ENCODE measurements at places on chromosomes 2 and 18.

DNA sequence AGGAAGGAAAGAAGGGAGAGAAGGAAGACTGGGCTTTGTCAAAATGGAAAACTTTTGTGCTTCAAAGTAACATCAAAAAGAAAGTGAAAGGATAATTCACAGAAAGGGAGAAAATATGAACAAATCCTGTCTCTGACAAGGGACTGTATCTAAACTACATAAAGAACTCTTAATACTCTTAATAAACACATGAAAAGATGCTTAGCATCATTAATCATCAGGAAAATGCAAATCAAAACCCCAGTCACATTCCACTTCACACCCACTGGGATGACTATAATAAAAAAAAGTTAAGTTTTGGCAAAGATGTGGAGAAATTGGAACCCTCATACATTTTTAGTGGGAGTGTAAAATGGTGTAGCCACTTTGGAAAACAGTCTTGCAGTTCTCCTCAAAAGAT lies 11.8 kb upstream of the ZFP36L2 start:
- DNase-seq: no peak

DNA sequence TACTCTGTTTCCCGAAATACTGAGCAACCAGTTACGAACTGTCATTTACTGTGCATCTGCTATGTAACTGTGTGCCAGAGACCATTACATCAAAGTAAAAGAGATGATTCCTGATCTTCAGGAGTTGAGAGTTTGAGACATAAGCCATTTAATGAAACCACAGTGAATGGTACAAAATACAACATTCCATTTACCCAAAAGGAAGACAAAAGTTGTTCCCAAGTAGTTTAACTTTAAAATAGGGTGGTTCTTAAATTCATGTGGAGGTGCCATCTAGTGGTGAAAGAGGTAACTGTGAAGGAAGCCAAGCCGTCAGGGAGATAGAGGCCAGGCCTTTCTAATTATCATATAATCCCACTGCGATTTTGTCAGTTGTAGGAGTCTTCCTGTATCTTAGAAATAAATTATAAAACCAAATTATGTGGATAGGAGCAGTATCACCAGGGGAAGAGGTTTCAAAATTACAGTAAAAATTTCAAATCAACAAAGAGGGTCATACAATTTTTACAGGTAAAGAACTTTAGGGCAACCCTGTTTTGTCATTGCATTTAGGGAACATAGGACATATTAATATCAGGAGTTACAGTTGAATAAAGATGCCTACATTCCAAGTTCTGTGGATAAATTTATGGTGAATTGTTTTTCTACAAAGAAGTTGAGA lies 67.7 kb downstream of the EPAS1 start:
- DNase-seq: peak; percentile 21

DNA sequence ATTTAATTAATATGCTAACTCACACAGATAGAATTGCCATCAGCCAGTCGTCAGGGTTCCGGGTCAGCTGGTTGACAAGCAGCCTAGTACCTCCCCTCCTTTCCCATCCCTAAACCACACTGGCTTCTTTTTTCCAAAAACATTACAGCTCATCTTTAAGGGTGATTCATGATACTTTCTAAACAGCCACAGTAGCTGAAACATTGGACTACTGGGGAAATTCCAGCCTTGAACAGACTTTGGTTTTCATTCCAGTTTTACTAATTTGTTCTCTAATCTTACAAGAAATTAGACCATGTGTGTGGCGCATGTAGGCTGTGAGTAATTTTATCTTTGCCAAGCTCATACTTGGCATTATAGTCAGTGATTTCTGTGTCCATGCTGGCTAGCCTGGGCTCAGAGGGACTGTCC lies 110.8 kb downstream of the FMNL2 start:
- DNase-seq: no peak

DNA sequence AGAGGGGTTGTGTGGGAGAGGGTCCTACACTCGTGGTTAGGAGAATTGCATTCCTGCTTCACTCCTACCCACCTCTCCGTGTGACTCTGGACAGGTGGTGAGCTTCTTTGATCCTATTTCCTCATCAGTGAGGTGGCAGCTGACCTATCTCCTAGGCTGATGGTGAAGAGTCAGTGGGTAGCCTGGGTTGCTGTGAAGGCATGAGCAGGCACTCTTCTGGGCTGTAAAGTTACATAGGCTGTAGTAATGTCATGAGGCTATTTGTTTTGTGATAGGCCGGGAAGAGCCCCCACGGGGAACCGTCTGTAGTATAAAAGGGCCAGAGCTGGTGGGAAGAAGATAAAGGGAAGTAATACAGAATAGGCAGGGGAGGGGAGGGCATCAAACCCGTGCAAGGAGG lies 83.8 kb downstream of the TMEM247 start:
- DNase-seq: no peak

GRCh38 chr2:5164776-5165525 lies 527.2 kb upstream of the SOX11 start:
- DNase-seq: no peak

GRCh38 chr2:119682578-119682977 lies 3.6 kb downstream of the TMEM177 start:
- DNase-seq: no peak

DNA sequence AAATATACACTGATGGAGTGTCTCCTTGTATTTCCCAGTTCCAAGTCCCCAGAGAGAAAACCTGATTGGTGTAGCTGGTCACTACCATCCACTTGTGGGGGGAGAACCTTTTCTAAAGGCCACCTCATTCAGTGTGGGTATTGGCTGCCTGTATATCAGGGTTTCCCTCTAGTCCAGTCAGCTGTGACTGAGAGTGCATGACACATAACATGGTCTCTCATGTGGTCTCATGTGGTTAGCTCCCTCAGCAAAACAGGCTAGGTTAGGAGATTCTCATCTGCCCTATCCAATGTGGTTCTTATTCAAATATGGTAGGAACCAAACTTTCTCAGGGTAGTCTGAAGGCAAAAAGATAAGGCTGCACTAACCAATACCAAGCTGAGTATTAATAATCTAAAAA lies 4.1 kb upstream of the GORASP2 start:
- DNase-seq: no peak

GRCh38 chr18:9861933-9862332 lies 23.8 kb upstream of the TXNDC2 start:
- no peak for DNase-seq

DNA sequence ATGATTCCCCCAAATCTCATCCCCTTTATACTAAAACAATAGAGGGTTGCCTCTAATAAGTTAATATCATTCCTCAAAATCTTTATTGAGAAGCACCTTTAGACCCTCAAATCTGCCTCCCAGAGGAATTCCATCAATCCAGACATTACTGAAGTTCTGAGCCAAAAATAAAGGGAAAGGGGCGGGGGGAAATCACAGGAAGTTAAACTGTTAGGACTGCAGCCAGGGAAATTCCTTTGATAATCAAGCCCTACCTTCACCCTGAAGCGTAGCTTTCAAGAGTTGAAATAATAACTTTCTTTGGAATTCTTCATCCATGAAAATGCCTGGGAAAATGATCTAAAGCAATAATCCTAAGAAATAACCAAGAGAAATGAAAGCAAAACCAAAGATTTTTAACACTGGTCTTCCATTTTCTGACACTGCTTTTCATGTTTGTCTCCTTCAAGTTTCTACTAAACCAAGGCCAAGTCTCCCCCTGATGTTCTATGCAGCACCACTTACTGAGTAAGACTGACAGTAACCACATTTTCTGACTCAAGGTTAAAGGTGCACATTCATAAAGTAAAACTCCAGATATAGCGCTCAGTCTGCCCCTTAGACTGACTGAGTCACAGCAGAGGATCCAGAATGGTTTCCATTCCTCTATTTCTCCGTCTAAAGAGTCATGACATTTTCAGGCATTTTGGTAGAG lies 78.2 kb downstream of the TCF4 start:
- no peak for DNase-seq

GRCh38 chr2:6679471-6679870 lies 186.2 kb downstream of the CMPK2 start:
- DNase-seq: no peak

DNA sequence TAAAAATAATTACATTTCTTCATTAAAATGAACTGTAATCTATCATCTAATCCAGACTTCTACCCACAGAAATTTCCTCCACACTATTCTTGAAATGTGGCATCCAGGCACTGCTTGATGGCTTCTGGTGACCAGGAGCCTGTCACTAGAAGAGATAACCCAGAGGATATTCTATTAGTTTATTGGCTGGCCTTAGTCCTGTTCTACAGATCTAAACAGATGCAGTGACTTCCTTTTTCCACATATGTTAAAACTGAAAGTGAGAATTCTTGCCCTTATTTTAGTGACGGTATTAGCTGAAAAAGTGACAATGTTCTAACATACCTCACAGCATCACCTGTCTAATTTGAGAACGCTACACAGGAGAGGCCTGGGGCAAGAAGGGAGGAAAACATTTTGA lies 775.4 kb downstream of the TSN start:
- DNase-seq: no peak

DNA sequence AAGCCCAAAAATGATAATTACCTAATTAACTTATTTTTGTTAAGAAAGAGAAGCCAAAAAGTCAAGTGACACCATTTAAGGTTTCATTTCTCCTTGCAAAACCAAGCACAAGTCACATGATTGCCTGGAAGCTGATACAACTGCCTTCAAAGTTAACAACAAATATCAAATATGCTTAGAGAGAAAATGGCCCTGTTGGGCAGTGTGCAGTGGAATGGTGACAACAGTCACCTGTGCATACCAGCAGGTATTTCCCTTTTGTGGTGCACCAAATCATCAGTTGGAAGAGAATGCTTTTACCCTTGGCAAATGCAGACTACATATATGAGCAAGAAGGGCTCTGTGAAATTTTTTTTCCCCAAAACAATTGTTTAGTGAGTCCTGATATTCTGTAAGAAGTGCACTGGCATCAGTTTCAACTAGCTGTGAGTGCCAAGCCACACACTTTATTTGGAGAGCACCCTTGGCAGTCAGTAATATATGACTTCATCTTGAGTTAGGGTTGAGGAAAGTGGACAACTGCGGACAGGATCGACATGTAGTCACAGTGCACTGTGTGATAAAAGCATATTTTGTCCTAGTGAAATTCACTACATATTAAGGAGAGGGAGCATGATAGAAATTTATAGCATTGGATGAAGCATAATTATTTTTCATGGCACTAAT lies 74.9 kb upstream of the DOCK10 start:
- DNase-seq: no peak

DNA sequence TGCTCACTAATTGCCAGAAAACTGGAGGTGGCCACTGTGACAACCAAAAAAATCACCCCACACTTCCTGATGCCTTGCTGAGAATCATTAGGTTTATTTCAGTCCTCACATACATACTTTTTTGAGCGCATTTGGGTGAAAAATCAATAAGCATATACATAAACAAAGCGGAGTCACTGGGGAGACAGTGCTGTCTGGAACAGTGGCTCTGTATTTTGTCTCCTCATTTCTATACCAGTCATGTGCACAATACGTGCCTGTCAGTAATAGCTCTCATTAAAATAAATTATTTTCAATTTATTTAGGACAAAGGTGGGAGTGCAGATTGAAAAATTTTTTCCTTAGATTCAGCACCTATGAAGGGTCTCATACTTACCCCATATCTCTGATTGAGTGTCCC lies 48.2 kb downstream of the CXCR4 start:
- DNase-seq: no peak

DNA sequence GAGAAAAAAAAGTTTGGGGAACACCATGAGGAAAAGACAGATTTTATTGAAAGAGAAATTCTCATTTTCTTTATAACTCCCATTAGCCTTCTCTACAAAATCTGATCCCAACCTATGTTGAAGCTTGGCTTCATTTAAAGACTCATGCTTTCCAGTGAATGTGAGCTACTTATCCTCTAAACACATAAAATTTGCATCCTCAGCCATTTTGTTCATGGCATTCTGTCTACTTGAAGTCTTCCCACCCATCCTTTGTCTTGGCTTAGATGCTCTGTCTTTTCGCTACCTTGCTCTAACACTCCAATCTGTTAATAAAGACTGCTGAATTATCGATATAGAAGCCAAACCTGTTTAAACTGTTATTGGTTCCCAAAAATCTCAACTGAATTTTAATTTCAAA lies 39.3 kb downstream of the GDF7 start:
- DNase-seq: no peak

- no peak for DNase-seq
These were observed 84.1 kb downstream of the SMIM21 start for GRCh38 chr18:75343389-75343788.

GRCh38 chr18:73614812-73615211 lies 532.8 kb downstream of the FBXO15 start:
- no peak for DNase-seq

DNA sequence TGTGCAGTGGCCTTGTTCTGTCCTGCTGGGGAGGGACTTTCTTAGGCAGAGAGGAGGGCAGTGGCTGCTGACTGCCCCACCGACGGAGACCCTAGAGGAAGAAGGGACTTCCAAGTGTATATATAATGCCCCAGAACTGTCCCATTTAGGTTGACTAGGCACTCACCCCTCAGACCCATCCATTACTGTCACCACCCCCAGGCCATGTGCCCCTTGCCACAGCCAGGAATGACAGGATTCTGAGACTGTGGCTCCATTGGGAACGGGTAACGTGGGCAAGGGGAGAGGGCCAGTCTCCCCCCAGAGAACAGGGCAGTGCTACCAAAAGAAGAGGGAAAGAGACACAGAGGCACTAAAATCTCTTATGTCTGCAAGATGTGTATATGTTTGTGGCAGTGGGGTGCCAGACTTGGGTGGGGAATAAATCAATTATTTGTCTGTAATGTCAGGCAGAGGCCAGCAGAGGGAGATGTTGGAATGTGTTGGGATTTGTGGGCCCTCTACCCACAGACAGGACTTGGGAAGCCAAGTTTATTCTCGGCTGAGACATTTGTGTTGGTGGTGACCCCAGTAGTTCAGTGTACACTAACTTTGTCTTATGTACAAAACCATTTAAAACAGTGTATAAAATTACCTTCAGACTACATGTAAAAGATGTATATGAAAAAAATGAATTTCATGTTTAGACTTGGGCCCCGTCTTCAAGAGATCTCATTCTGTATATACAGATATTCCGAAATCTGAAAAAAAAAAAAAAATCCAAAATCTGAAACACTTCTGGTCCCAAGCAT lies 24.0 kb upstream of the TMEM37 start:
- DNase-seq: peak; percentile 37

- DNase-seq: no peak
These were observed 99.8 kb upstream of the PELI1 start for GRCh38 chr2:64244037-64244416.

- no peak for DNase-seq
These were observed 96.8 kb downstream of the SNTG2 start for GRCh38 chr2:1047485-1047884.

DNA sequence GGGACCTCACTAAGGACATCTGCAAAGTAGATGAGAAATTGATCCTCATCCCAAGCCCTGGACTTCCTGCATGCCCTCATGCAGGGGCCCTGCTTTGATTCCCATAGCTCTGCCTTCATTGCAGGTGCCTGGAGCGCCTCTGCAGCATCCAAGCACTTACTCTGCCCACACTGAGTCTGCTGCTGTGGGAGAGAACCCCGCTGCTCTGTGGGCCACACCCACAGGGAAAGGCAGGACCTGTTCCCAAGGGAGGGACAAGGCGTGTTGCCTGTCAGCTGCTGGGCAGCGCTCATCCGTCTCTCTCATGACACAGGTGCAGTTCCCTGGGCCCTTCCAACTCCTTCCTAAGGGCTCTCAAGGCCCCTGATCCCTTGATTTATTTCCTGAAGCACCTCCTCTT lies 266.8 kb upstream of the SMIM21 start:
- no peak for DNase-seq
